ENCODE measurements at places on chromosomes 12 and 14.

DNA sequence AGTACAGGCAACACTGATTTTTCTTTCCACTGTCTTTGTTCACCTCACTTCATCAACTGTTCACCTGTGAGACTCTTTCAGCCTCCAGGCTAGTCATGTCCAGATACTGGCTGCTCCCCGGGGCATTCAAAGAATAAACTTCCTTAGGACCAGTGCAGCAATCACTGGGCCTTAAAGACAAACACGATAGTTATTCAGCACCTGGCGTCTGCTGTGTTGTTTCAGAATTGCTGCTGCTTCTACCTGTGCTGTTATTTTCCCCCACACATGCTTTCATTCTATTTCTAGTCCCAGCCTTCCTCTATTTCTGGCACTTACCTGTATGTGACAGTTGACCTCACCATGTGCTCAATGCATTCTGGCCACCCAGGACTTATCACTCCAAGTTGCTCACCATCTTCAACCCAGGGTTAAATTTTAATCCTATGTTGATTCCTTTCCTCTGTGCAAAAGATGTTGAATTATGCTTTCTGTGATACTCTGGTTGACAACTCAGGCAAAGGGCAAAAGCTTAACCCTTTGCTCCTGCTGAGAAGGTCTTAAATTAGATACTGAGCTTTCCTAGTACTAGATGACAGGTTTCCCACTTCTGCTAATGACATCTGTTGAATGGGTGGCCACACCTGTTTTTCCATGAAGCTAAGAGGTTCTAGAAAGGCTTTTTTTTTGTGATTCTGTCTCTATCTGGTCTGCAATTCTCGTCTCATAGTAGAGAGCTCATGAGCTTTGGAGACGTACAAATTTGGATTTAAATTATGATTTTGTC lies 41.4 kb downstream of the PTPRQ start:
- no peak for DNase-seq

DNA sequence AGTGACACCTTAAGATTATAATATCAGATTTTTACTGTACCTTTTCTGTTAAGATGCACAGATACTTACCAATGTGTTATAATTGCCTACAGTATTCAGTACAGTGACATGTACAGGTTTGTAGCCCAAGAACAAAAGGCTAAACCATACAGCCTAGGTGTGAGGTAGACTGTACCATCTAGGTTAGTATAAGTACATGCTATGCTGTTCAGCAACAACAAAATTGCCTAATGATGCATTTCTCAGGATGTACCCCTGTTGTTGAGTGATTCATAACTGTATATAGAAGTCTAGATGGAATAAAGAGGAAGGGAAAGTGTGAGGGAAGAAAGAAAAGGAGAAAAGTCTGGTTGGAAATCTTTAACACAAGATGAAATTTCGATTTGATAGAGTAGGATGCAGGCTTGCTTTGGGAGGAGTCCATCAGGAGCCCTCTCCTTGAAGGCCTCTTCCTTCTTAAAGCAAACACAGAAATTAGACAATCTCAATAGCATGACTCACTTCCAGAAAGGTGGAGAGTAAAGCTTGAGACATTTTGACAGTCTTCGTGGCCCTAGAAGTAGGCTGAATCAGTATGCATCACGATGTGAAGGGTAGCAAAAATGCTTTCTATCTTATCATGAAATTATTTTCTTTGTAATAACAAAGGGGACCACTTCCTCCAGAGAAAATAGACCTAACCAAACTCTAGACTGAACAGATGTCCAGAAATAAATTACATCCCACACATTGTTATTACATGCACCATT lies 191.5 kb downstream of the SYT1 start:
- DNase-seq, result no peak

DNA sequence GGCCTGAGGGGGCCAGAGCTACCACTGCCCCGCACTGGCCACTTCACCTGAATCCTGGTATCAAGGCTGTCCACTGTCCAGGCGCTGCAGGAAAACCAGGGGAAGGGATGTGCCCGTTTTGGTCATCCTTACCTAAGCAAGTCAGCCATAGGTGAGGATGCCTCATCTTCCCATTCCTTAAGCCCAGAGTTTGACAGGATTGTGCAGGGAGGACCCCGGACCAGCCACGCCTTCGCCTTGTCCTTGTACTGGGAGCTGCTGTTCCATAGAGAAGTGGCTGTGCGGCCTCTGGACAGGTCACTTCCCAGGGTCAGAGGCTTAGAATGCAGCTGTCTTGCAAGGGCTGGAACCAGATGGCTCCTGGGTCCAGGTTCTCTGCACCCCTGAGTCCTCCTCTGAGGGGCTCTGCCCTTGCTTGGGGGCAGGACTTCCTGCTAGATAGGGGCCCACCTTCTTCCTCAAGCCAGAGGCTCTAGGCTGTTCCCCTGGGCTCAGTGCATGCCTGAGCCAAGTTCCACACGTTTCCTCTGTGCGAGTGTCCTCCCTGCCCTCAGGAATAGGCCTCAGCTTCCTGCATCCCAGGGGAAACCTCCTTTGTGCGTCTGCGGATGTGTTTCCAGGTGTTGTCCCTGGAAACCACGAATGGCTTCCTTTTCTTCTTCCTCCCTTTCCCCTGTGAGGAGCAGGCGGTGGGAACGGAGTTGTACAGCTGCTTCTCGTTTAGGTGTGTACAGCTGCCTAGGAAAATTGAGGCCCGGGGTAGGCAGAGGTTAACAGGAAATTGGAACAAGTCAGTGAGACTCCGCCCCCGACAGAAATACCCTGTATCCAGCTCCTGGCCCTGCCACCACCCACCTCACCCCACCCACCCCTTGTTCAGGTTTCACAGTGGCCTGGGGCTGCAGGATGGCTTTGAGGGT lies 54.3 kb upstream of the RIN3 start:
- DNase-seq, result no peak

DNA sequence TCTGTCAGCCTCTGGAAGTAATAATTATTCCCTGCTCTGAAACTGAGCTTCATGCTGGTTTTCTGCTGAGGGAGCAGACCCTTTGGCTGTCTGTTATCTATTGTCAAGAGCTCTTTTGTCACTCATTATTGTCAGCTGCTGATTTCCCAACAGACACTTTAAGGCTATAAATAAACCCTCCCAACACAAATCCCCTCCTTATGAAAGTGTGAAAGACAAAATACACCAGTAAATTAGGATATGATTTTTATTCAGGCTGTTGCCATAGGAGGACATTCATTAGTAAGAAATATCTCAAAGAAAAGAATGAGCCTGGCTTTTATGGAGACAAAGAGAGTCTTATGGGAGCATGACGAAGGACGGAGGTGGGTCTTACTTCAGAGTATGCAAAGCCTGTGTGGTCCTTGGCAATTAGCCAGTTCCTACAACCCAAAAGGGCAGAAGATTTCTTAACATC lies 180.8 kb downstream of the CRADD start:
- no peak for DNase-seq

DNA sequence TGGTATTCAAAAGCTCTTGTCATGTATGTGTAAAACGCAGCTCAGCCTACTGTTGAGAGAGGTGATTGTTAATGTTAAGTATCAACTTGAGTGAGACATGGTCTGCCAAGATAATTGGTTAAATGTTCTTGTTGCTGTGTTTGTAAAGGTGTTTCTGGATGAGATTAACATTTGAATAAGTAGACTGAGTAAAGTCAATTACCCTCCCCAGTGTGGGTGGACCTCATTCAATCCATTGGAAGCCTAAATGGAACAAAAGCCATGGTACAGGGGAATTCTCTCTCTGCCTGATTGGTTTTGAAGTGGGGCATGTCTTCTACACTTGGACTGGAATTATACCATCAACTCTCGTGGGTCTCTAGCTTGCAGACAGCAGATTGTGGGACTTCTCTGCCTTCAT lies 63.8 kb upstream of the RERGL start:
- DNase-seq, result no peak

- no peak for DNase-seq
These were observed 1.7 kb downstream of the SMOC1 start for GRCh38 chr14:69880893-69881292.

- DNase-seq, result no peak
These were observed 133.6 kb downstream of the TTLL5 start for GRCh38 chr14:75794615-75795038.

GRCh38 chr12:108637222-108637971 lies 3.7 kb upstream of the SELPLG start:
- DNase-seq, result no peak

- DNase-seq, result no peak
These were observed 112.2 kb upstream of the SFSWAP start for GRCh38 chr12:131598717-131599116.

- DNase-seq, result no peak
These were observed 20.2 kb downstream of the FBXL14 start for GRCh38 chr12:1573960-1574864.

GRCh38 chr12:61564466-61564865 lies 695.7 kb upstream of the USP15 start:
- DNase-seq, result no peak

DNA sequence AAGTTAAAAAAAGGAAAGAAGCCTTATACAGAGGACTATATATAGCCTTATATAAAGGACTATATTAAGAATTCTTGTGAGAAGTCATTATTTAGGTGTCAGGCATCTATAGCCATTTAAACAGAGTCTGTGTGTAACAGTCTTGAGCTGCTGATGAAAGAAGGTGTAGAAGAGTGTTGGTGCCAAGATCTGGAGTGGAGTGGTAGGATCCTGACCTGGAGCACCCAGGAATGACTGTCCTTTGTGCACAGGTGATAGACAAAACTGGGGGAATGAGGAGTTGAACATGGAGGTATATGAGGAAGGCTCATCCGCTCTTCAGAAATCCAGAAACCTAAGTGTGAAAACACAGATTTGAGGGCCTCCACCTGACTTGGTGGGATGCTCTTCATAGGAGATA lies 747.3 kb downstream of the NRXN3 start:
- DNase-seq, result no peak

DNA sequence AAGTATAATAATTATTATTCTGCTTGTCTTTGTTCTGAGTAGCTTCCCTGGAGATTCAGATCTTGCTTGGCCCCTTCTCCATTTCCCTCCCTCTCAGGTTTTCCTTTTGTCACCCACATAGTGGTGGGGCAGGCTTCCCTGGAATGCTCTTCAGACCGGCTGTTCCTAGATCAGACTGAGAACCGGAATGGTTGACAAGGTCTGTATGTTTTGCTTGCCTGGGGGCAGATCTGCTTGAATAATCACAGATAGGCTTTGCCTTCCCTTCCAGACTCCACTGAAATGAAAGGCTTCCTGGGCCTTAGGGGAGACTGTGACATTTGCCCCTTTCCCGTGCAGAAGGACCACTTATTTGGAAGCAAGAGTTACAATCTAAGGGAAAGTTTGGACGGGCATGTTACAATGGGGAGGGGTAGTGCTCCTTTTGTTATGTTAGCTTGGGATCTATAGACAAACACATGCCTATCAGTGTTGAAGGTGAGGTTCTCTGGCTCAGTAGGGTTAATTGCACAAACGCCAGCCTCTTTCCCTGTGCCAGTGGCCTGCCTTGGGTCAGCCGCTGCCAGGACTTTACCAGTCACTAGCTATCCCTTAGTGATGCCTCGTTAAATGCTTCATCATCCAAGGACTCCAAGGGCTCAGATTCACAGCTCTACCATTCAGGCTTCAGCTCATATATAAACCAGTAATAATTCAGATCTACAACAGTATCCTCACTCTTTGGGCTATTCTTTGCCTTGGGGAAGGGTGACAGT lies 178.6 kb downstream of the SNAPC1 start:
- DNase-seq, result no peak

DNA sequence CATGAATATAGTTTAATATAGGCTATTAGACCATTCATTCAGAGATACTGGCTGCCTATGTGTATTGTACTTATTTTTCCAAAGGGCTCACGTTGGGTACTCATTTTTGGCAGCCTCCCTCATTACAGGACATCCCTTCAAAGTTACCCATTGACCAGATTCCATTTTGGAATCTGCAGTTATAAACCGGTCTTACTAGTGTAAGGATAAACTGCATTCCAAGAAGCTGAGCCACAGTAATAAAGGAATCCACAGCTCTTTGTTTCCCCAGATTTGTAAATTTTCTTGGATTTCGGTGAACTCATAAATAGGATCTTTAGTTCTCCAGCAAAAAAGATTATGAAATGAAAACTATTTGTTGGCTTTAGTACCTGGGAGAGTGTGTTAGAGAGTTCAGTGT lies 18.9 kb upstream of the CFL2 start:
- no peak for DNase-seq

DNA sequence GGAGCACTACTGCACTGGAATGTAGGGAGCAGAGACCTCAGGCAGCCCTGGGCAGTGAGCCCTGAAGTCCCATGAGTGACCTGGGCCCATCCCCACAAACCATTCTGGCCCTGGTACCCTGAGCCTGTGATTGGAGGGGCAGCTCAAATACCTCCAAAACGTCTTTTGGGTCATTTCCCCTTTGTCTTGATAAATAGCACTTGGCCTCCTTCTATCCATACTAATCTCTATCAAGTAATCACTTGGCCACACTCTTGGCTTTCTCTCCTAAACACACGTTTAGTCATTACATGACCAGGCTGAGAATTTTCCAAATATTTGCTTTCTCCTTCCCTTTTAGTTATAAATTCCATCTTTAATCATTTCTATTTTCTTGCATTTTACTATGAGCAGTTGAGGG lies 91.3 kb downstream of the RPAP3 start:
- DNase-seq, result no peak

- DNase-seq, result no peak
These were observed 64.7 kb downstream of the RPS6KA5 start for GRCh38 chr14:90995785-90996184.

GRCh38 chr12:116130431-116130830 lies 147.1 kb downstream of the MED13L start:
- no peak for DNase-seq

GRCh38 chr12:14741153-14741552 lies 44.8 kb upstream of the GUCY2C start:
- no peak for DNase-seq

DNA sequence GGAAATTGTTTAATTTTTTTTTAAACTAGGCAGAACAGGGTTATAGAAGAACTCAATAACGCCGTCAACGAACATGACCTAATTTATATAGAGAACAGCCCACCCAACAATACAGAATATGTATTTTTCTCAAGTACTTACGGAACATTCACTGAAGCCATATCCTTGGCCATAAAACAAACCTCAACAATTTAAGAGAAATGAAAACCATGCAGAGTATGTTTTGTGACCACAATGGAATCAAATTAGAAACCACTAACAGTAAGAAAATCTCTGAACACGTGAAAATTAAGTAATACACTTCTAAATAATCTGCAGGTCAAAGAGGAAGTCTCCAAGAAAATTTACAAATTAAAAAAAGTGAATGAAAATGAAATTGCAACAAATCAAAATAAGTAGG lies 9.4 kb downstream of the SART3 start:
- DNase-seq, result no peak

- DNase-seq, result no peak
These were observed 78.5 kb downstream of the MYRFL start for GRCh38 chr12:69903548-69903947.

- DNase-seq, result no peak
These were observed 74.6 kb upstream of the SFSWAP start for GRCh38 chr12:131636266-131636665.

GRCh38 chr14:105294142-105294597 lies 6.6 kb downstream of the BRF1 start:
- no peak for DNase-seq

DNA sequence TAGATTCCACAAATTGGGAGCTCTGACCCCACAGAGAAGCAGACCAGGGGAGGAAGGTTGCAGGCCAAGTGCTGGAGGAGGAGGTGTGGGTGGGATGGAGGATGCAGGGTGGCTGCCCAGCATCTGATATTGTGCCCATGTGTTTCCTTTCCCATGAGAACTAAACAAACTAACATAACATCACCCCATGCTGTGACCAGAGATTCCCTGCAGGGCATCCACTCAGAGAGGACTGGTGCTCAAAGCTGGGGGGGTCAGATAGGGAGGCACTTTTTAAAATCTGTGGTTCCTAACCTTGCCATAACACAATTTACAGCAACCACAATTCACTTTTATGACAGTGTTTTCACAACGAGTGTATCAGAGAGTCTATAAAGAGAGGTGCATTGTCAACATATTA lies 1277.6 kb downstream of the AACS start:
- DNase-seq, result no peak
